ENCODE measurements at places on chromosomes 2 and 18.

DNA sequence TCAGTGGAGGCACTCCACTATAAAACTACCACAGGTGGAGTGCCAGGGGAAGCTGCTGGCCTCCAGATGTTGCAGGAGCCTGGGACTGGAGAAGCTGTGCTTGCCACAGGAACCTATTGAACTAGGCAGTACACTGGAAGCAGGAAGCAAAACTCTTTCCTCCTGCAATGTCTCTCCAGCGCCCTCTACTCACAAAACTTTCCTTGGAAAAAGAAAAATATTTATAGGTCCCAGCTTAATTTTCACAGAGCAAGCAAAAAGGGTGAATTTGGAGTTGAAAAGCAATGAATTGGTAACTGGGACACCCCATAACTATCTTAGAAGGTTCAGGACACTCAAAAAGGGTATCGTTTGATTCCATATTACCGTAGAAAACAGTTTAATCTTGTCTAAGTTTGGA is 33.2 kb upstream of the REEP1 start:
- no peak for DNase-seq

- DNase-seq: no peak
Measured at GRCh38 chr18:58549814-58550339, 79.0 kb downstream of the ALPK2 start.

DNA sequence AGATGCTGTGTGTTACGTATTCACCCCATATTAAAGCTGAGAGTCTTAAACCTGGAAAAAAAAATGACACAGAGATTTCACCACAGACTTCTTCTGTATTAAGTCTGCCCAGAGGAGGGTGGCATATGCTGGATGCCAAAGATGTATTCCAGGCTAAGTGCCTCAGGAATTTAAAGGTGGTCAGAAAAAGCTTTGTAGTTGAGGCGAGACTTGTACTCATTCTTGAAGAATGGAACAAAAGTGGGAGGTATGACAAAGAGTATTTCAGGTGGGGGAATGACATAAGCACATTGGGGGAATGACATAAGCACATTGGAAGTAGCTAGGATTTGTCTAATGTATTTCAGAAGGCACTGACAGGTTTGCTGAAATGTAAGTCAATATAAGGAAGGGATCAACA is 98.6 kb downstream of the BABAM2 start:
- no peak for DNase-seq

DNA sequence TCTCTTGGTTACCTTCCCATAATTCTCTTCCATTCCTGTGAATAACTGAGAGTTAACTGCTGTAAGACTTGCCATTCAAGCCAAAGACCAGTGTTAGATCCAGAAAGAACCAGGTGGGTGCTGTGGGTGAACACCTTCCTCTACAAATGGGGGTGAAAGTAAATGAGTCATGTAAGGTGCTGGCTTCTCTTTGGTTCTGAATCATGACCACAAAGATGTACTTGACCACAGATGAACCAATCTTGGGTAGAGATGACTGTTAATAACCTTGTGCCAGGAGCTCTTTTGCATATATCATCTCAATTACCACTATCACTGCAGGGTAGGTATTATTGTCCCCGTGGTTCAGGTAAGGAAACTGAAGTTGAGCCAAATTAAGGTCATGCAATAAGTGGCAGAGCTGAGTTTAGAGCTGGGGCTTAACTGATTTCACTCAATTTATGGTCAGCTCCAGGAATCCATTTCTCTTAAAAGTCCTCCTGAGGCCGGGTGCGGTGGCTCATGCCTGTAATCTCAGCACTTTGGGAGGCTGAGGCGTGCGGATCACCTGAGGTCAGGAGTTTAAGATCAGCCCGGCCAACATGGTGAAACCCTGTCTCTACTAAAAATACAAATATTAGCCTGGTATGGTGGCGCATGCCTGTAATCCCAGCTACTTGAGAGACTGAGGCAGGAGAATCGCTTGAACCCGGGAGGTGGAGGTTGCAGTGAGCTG is 244.9 kb upstream of the CXCR4 start:
- DNase-seq: no peak

- no peak for DNase-seq
Measured at GRCh38 chr2:205683502-205684367, 1.4 kb downstream of the NRP2 start.

DNA sequence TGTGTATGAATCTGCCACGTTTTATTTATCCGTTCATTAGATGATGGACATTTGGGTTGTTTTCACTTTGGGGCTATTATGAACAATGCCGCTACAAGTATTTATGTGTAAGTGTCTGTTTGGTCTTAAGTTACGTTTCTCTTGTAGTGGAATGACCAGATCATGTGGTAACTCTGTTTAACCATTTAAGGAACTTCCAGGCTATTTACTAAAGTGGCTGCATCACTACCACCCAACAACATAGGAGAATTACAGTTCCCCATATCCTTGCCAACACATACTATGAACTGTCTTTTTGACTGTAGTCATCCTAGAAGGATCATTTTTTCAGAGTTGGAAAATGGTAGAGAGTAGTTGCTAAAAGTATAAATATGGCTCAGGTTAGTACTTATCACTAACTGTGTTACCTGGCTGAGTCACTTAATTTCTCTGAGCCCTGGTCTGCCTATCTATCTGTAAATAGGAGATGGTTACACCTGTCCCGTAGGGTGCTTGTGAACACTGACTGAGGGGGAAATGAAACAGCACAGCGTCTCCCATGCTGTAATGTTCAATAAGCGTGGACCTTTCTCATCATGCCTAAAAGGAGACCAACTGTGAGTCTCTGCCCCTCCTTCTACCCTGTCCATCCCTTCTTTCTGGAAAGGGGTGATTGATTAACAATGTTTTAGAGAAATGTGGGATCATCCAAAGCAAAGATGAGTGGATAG is 103.1 kb downstream of the SH3RF3 start:
- no peak for DNase-seq

DNA sequence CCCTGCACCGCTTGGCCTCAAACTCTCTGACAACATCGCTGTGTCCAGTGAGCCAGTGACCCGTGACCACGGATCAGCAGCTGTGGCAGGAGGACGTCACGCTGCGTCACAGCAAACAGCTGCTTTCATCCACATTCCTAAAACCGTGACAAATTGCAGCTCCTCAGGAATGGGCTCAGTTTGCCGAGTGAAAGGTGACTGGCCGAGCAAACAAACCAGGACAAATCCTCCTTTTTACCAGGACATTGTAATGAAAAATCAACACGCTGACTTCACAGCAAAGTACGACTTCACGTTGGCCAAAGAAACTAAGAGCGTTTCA is 57.6 kb downstream of the PXDN start:
- DNase-seq: peak; percentile 32

GRCh38 chr2:3311601-3312000 is 66.0 kb downstream of the EIPR1 start:
- DNase-seq: no peak

- no peak for DNase-seq
Measured at GRCh38 chr2:45925026-45925425, 273.6 kb downstream of the PRKCE start.

- no peak for DNase-seq
Measured at GRCh38 chr2:30216157-30216556, 15.2 kb upstream of the LBH start.

DNA sequence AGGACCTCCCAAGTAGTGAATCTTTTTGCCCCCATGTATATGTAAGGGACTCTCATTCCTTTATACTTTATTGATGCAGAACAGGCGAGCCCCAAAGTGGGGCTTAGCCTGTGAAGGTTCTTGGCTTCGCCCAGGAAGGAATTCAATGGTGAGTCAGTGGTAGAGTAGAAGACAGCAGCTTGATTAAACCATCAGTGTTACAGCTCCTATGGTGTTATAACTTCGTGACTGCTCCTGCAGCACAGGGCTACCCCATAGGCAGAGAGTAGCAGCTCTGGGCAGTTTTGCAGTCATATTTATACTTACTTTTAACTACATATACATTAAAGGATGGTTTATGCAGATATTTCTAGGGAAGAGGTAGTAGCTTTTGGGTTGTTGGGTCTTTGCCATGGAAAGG is 11.0 kb downstream of the FAM171B start:
- no peak for DNase-seq

- DNase-seq: no peak
Measured at GRCh38 chr18:3596324-3596636, 146.3 kb downstream of the TGIF1 start.

DNA sequence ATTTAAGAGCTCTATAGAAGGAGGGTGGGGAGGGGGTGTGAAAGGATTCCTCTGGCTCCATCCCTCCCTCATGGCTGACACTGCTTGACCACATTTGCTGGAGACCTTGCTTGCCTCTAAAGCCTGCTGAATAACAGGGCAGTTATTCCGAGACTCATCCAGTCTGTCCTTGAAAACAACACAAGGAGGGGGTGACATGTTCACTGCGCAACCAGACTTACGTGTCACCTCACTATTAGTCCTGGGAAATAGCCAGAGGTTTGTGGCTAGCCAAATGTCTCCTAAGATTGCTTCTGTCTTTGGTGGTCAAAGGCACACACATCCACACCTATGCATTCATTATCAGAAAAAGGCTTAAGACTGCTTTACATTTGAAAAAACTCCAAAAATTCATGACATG is 256.2 kb upstream of the SKOR2 start:
- DNase-seq: no peak

GRCh38 chr2:177245010-177245422 is 19.5 kb downstream of the NFE2L2 start:
- no peak for DNase-seq

- DNase-seq: no peak
Measured at GRCh38 chr18:23856466-23857163, 157.9 kb upstream of the TTC39C start.

DNA sequence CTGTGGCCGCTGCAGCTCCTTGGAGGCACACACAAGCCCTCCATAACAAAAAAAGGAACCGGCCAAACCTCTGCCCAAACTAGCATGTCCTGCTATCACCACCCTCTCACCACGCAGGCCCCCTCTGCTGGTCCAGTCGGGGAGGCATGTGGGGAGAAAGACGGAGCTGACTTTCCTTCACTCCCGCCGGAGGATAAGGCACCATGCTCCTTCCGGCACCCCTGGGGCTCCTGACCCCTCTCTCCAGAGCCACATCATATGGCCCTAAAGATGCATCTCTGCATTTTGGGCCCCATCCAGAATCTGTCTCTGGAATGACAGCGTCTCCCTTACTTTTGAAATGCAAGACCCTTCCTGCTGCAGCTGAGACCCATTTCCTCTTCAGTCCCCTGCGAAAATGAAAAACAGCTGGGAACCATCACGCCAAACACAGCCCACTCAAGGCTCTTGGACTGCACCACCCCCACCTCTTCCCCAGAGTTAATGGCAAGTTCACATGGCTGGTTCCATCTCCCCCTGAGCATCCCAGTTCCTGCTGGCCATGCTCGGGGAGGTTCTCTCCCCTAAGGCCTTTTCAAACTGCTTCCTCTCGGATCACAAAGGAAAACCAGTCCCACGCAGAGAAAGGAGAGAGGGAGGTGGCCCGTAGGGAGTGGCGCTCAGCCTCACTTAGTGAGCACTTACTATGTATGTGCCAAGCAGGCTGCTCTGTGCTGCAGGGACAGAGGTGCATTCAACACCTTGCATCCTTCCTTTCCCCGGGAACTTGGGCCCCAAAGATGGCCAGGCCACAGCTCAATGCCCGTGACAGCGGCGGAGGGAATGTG is 35.2 kb upstream of the MLPH start:
- no peak for DNase-seq

DNA sequence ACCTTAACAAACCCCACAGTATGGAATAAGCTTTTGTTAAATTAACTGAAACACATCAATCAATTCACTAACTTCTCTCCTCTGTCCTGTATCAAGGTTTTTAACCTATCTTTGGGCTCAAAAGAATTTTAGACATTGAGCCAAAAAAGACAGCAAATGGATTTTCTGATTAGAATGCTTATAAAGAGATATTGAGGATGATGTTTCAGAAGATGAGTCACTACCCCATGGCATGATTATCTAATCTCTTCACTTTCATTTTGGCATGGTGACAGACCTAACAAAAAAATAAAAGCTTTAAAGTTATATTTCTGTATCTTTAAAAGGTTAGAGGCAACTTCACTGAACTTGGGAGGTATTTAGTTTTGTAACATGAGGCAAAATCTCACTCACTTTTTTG is 55.5 kb downstream of the SGPP2 start:
- DNase-seq: no peak

DNA sequence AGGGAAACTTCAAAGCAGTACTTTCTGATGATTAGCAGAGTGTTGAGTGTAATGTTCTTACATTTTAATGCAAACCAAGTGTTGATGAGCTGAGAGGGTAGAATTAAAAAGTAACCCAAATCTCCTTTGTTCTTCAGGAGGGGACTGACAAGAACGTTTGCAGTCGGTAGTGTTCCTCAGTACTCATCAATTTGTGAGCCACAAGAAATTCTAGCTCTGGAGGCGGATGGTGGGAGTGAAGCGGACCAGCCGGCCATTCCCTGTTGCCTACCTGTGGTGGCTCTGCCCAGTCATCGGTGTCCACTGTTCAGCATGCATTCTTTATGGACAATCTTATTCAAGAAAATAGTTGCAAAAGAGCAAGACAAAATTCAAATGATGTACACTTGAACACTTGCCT is 438.6 kb upstream of the POU3F3 start:
- no peak for DNase-seq

GRCh38 chr2:235692076-235692475 is 198.2 kb downstream of the AGAP1 start:
- no peak for DNase-seq

GRCh38 chr2:191724015-191724414 is 46.1 kb downstream of the NABP1 start:
- DNase-seq: no peak

DNA sequence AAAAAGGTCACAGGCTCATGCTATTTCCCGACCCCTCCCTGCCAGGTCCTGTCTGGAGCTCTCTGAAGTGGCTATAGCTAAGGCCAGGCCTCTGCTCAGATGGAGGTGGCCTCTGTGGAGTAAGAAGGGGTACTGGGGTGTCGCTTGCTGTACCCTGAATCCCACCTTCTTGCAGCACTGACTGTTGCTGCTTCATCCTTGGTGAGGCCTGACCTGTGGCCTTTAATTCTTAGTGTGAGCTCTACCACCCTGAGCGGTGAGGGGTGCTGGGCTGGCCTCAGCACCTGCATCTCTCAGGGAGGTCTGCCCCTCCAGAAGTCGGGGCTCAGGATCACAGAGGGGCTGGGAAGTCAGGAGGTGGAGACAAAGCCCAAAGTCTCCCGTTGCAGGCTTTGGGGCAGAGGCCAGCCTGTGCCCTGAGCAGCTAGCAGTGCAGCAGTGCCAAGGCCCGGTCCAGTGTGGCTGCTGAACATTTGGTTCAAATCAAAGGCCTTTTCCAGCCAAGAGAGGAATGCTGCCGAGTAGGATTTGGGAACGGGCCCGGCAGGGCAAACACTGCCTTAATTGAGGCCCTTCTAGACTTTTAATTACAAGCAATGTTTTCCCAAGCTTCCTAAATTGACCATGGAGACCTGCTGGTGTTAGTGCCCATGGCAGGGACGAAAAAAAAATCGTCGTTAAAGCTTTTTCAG is 133.5 kb upstream of the HAAO start:
- DNase-seq: no peak

Data from gastrocnemius medialis (tissue), 4 donors.